ENCODE measurements at places on chromosomes 2 and 18. TPM values are rescaled to one million over a fixed set of nuclear protein-coding genes. Genes with fewer than 3 reads are reported as not detected.

The RHBDD1 gene
- total RNA-seq = 6.4 TPM

The STAT4 gene
- total RNA-seq = 0.46 TPM

The PRSS56 gene
- total RNA-seq = not detected

The ACADL gene
- total RNA-seq = not detected

The GPD2 gene
- total RNA-seq = 54.9 TPM

The ITGAV gene
- 251 TPM for total RNA-seq

The EVA1A gene
- total RNA-seq = 138 TPM

The FASTKD2 gene
- 80.9 TPM for total RNA-seq

The VWA3B gene
- total RNA-seq = not detected

The MBD5 gene
- total RNA-seq = 10.2 TPM

The MRPL19 gene
- total RNA-seq = 69.8 TPM

The TEX44 gene
- not detected for total RNA-seq

The MLPH gene
- not detected for total RNA-seq

The DSC2 gene
- under 0.01 TPM for total RNA-seq

The PTPRM gene
- 37.2 TPM for total RNA-seq

The RAB6C gene
- total RNA-seq = not detected

The RAD51AP2 gene
- not detected for total RNA-seq

The ALPG gene
- total RNA-seq = not detected

The TRAK2 gene
- total RNA-seq = 28.7 TPM

The IL36RN gene
- total RNA-seq = not detected

The CRYGD gene
- total RNA-seq = not detected

The CDH2 gene
- total RNA-seq = 135 TPM

The RNF25 gene
- 32.2 TPM for total RNA-seq

The DPP4 gene
- 69.3 TPM for total RNA-seq

The FOXD4L1 gene
- not detected for total RNA-seq

The CTAGE1 gene
- not detected for total RNA-seq

The PJVK gene
- total RNA-seq = 0.30 TPM

The GPR35 gene
- 0.15 TPM for total RNA-seq

The MEIS1 gene
- total RNA-seq = 42.6 TPM

The MERTK gene
- 7.8 TPM for total RNA-seq

The QPCT gene
- 27.2 TPM for total RNA-seq

The ESPNL gene
- not detected for total RNA-seq

The ERMN gene
- not detected for total RNA-seq

The MREG gene
- 3.6 TPM for total RNA-seq

The FBXO15 gene
- total RNA-seq = 0.15 TPM

The FLACC1 gene
- total RNA-seq = under 0.01 TPM

The SGPP2 gene
- not detected for total RNA-seq

The ANKZF1 gene
- 23.1 TPM for total RNA-seq

The UGT1A10 gene
- total RNA-seq = not detected

The FZD7 gene
- total RNA-seq = 0.46 TPM

The CYP27A1 gene
- 18.2 TPM for total RNA-seq

The MORN2 gene
- total RNA-seq = 29.2 TPM

The COLEC12 gene
- 27.1 TPM for total RNA-seq

The PSMA8 gene
- not detected for total RNA-seq

The CXCR1 gene
- not detected for total RNA-seq

The KLHL29 gene
- total RNA-seq = 3.2 TPM

The DOK6 gene
- total RNA-seq = under 0.01 TPM
